CD4-positive, alpha-beta memory T cell (primary cell): ENCODE measurements at places on chromosomes 6 and 20. TPM values are rescaled to one million over a fixed set of nuclear protein-coding genes. Genes with fewer than 3 reads are reported as not detected.

The SRF gene
- total RNA-seq: 25.0 TPM

DNA sequence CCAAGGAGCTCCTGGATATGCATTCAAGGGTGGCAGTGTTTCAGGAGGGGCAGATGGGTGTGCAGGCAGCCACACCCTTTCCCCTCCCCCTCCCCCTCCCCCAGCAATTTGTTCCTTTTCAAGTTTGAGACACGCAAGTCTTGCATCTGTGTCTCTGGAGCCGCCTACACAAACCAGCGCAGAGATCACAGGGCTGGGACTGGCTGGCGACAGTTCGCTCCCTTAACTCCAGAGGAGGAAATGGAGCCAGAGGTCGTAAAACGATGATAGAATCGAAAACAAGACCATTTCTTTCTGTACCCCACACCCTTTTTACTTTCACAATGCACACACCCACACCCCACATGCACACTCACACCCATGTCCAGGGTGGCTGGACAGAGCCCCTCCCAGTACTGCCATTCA is 163.1 kb downstream of the LY86 start:
- H3K27me3 ChIP-seq: no peaks in the 10 kb centered on the region
- DNase-seq: no peak
- no peaks in the 10 kb centered on the region for H3K36me3 ChIP-seq
- H3K4me3 ChIP-seq: no peak overlapping the region
- no peak overlapping the region for H3K27ac ChIP-seq

DNA sequence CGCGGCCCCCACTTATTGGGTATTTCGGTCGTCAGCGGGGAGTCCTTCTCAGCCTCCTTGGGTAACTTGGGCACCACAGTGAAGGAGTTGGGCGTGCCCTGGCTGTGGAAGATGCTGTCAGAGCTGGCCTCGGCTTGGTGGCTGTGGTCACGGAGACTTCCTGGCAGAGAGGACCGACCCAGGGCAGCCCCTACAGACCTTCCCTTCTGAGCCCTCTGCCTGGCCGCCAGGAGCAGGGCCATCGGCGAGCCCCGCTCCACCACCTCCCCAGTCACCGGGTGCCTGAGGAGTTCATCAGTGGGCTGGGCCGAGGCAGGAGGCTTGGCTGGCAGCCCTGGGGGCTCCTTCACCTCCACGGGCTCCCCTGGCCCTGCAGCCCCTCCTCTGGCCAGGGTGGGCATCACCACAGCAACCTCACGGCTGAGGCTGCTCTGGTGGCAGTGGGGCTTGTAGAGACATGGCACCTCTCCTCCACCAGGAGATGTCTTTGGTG is 37.2 kb downstream of the C6orf132 start:
- no peaks in the 10 kb centered on the region for H3K36me3 ChIP-seq
- no peaks in the 10 kb centered on the region for H3K27me3 ChIP-seq
- H3K4me3 ChIP-seq: no peak overlapping the region

DNA sequence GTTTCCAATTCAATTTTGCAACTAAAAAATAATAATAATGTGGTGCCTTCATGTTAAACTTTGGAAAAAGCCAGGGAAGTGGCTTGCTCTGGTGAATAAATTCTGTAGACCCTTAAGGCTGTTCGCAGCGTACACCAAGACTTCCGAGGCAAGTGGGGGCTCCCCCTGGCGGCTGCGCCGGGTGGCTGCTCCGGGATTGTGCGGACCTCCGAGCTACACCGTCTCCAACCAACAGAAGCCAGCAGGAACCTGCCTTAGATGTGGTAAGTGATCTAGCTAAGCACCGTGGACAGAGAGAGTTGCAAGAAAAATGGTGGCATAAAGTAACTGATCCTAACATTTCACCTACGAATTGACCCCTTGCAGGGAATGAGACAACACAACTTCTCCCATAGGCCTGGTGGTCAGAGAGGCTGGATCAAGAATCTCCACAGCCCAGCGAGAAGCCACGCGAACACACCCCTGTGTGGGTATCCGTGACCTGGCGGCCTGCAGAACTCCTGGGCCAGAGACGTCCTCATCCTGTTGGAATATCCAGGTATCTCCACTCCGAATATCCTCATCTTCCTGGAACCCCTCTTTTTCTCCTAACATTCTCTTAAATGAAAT is 69.6 kb downstream of the TBXT start:
- no peak overlapping the region for H3K27ac ChIP-seq
- no peak for DNase-seq
- H3K4me3 ChIP-seq: no peak overlapping the region
- no peaks in the 10 kb centered on the region for H3K36me3 ChIP-seq
- H3K27me3 ChIP-seq: no peaks in the 10 kb centered on the region

GRCh38 chr6:28720357-28721231 is 194.9 kb downstream of the GPX5 start:
- no peak overlapping the region for H3K27ac ChIP-seq
- no peaks in the 10 kb centered on the region for H3K27me3 ChIP-seq
- H3K36me3 ChIP-seq: no peaks in the 10 kb centered on the region
- DNase-seq: no peak

The SUMO4 gene
- 6.8 TPM for total RNA-seq

DNA sequence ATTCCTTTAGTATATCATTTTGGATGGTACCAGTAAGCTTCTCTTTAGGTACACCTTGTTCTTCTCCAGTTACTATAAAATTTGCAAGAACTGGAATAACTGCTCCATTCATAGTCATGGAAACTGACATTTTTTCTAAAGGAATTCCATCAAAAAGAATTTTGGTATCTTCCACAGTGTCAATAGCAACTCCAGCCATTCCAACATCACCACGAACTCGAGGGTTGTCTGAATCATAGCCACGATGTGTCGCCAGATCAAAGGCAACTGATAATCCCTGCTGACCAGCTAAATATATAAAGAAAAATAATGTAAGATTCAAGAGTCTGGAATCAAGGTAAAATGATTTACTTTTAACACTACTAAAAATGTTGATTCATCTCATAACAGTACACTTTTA is 5.3 kb downstream of the MMUT start:
- no peak for DNase-seq
- H3K36me3 ChIP-seq: no peaks in the 10 kb centered on the region
- H3K4me3 ChIP-seq: no peak overlapping the region
- H3K4me1 ChIP-seq: peaks cover 18% of the 10 kb centered on the region
- no peaks in the 10 kb centered on the region for H3K27me3 ChIP-seq

DNA sequence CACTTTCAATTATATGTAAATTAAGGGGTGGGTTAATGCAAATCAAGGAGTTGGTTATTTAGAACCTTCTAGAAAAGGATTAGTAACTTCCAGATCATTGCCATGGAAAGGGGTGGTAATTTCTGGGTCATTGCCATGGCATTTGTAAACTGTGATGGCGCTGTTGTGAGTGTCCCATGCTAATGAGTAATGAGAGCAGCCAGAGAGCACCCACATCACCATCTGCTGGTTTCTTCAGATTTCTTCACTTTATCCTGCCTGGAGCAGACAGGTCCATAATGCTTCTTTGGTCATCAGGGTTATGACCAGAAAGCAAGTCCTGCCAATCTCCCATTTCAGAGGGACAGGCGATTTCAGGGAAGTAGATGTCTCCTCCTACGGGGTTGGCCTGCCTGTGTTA is 311.3 kb upstream of the CNR1 start:
- no peak overlapping the region for H3K4me3 ChIP-seq
- H3K27me3 ChIP-seq: no peaks in the 10 kb centered on the region
- no peaks in the 10 kb centered on the region for H3K36me3 ChIP-seq
- no peak for DNase-seq

- H3K4me1 ChIP-seq: no peaks in the 10 kb centered on the region
- no peak overlapping the region for H3K27ac ChIP-seq
- no peak overlapping the region for H3K4me3 ChIP-seq
- no peaks in the 10 kb centered on the region for H3K36me3 ChIP-seq
- H3K27me3 ChIP-seq: no peaks in the 10 kb centered on the region
These were observed 105.3 kb upstream of the TENT5A start for GRCh38 chr6:81857812-81858211.

- no peak overlapping the region for H3K4me3 ChIP-seq
- H3K27ac ChIP-seq: no peak overlapping the region
- no peak for DNase-seq
- H3K36me3 ChIP-seq: no peaks in the 10 kb centered on the region
- peaks cover 9% of the 10 kb centered on the region for H3K4me1 ChIP-seq
- no peaks in the 10 kb centered on the region for H3K27me3 ChIP-seq
These were observed 6.0 kb upstream of the FILIP1 start for GRCh38 chr6:75499640-75500039.

The BACH2 gene
- 48.0 TPM for total RNA-seq

The GPANK1 gene
- total RNA-seq: 25.5 TPM

DNA sequence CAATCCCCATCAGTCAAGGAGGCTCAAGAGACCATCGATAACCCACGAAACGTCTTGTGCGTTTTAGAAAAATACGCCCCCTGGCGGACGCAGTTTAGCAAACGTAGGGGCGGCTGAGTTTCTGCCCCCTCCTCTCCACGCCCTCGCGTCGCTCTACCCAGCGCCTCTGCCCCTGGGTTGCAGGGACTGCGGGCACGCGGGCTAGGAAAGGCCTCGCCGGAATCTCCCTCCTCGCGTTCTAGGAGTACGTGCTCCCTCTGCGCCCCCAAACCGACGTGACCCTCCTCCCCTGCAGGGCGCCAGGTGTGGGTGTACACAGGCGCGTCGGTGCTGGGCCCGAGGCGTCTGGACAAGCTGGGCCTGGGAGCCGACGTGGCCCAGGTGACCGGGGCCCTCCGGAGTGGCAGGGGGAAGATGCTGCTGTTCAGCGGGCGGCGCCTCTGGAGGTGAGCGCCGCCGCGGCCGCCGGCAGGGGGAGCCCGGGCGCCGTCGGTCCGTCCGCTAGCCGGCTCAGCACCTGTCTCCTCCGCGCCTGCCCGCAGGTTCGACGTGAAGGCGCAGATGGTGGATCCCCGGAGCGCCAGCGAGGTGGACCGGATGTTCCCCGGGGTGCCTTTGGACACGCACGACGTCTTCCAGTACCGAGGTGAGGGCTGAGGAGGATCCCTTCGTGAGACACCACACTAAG is 5.3 kb downstream of the MMP9 start:
- no peak overlapping the region for H3K4me3 ChIP-seq
- H3K27ac ChIP-seq: no peak overlapping the region
- DNase-seq: peak; percentile 69

- DNase-seq: no peak
- no peak overlapping the region for H3K27ac ChIP-seq
- H3K36me3 ChIP-seq: no peaks in the 10 kb centered on the region
- no peaks in the 10 kb centered on the region for H3K27me3 ChIP-seq
- H3K4me1 ChIP-seq: no peaks in the 10 kb centered on the region
- H3K4me3 ChIP-seq: no peak overlapping the region
These were observed 128.1 kb upstream of the LY86 start for GRCh38 chr6:6460416-6460815.

The HLA-DMB gene
- 7.9 TPM for total RNA-seq

GRCh38 chr20:24816907-24817306 is 132.2 kb upstream of the CST7 start:
- no peak overlapping the region for H3K4me3 ChIP-seq
- H3K27me3 ChIP-seq: no peaks in the 10 kb centered on the region
- DNase-seq: no peak
- no peak overlapping the region for H3K27ac ChIP-seq
- no peaks in the 10 kb centered on the region for H3K4me1 ChIP-seq

The HCRTR2 gene
- not detected for total RNA-seq

The SLC25A27 gene
- 2.3 TPM for total RNA-seq

DNA sequence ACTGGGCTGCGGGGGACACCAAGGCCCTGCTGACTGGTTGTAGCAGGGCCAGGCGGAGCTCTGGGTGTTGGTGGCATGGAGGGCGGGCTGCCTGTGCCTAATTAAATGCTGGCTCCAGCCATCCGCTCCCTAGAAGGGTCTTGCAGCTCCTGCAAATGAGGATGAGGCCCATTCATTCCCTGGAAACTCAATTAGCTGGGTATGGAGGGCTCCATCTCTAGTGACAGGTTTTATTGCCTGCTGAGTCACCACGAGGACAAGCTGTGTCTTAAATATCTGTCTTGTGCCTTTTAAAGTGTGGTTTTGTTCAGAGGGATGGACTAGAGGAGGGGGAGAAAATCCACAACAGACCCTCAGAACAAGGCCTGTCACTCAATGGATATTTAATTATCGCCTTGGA is 60.9 kb downstream of the SULF2 start:
- H3K27ac ChIP-seq: no peak overlapping the region
- peaks cover 3% of the 10 kb centered on the region for H3K27me3 ChIP-seq
- H3K4me3 ChIP-seq: no peak overlapping the region
- H3K4me1 ChIP-seq: peaks cover 37% of the 10 kb centered on the region
- no peaks in the 10 kb centered on the region for H3K36me3 ChIP-seq

The RAMACL gene
- 0.41 TPM for total RNA-seq

- H3K4me1 ChIP-seq: no peaks in the 10 kb centered on the region
- DNase-seq: no peak
- H3K4me3 ChIP-seq: no peak overlapping the region
- no peak overlapping the region for H3K27ac ChIP-seq
- no peaks in the 10 kb centered on the region for H3K36me3 ChIP-seq
- H3K27me3 ChIP-seq: no peaks in the 10 kb centered on the region
These were observed 103.5 kb downstream of the LAMP5 start for GRCh38 chr20:9617940-9618339.

DNA sequence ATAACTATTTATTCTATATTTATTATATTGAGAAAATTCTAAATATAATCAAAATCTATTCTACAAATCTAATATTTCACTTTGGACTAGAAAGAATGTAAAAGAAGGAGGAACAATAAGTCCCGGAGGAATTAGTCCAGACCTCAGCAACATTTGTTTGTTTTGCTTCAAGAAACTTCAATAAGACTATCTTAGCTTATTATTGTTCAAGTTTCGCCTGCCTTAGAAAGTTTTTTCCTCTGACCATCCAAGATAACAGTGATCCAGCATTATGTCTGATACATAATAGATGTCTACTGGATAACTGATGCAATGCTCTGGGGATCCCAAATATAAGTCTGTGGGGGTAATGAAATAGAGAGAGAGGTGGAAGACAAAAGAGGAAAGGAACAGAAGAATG is 28.7 kb upstream of the NT5E start:
- H3K36me3 ChIP-seq: no peaks in the 10 kb centered on the region
- H3K4me1 ChIP-seq: no peaks in the 10 kb centered on the region
- no peak for DNase-seq

- DNase-seq: no peak
- no peaks in the 10 kb centered on the region for H3K36me3 ChIP-seq
- no peaks in the 10 kb centered on the region for H3K27me3 ChIP-seq
- no peaks in the 10 kb centered on the region for H3K4me1 ChIP-seq
- H3K4me3 ChIP-seq: no peak overlapping the region
- H3K27ac ChIP-seq: no peak overlapping the region
These were observed 83.9 kb downstream of the BANF2 start for GRCh38 chr20:17783671-17784070.

GRCh38 chr20:53859684-53860083 is 210.7 kb downstream of the BCAS1 start:
- H3K27ac ChIP-seq: no peak overlapping the region
- no peak overlapping the region for H3K4me3 ChIP-seq
- H3K36me3 ChIP-seq: no peaks in the 10 kb centered on the region
- peaks cover 10% of the 10 kb centered on the region for H3K4me1 ChIP-seq
- no peak for DNase-seq
- no peaks in the 10 kb centered on the region for H3K27me3 ChIP-seq

The ULBP3 gene
- total RNA-seq: not detected

GRCh38 chr6:165010556-165011535 is 298.6 kb downstream of the C6orf118 start:
- no peak overlapping the region for H3K27ac ChIP-seq
- H3K36me3 ChIP-seq: no peaks in the 10 kb centered on the region
- no peak for DNase-seq
- no peaks in the 10 kb centered on the region for H3K4me1 ChIP-seq
